ENCODE measurements at places on chromosomes 2 and 18. TPM values are rescaled to one million over a fixed set of nuclear protein-coding genes. Genes with fewer than 3 reads are reported as not detected.

DNA sequence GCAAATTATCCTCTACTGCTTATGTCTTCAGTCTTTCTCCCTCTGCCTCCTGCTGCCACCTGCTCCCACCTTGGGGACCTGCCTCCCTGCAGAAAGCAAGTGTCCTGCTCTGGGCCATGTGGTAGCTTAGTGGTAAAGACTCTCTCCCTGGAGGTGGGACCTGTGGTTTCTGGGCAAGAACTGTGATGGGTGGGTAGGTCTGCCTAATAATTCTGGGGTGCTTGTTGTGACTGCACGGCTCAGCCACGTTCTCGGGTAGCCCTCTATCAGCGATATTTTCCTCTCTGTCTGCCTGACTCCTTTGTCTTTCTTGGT, 16.4 kb upstream of the CD28 start:
- DNase-seq: no peak

- no peak for DNase-seq
Measured at GRCh38 chr2:122486086-122486485, 730.6 kb downstream of the TSN start.

DNA sequence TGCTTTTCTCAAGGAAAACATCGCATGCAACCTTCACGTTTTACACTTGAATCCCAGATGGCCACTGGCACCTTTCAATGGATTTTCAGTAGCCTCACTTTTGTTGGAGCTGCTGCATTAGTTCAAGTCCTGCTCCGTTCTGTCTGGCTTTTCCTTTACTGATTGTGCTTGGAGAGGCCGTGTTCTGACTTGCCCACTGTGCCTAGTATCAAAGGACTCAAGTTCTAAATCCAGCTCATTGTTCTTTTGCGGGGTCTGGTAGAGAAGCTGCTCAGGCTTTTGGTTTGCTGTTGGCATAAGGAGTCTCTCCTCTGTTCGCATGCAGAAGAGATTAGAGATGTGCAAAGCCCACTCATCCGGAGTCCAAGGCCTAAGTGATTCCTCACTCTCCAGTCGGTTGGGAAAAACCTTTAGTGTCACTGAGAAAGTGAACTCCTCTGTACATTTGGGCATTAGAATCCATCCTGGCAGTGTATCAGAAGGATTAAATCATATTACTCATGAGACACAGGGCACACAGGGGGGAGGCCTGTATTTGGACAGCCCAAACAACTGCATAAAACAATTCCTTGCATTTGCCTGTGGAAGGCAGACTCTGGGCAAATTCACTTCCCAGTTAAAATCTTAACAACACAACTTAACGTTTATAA, 69.7 kb downstream of the NCK2 start:
- DNase-seq: no peak

GRCh38 chr2:71833855-71834560, 313.7 kb downstream of the CYP26B1 start:
- DNase-seq: no peak

- no peak for DNase-seq
Measured at GRCh38 chr2:146365041-146365440, 1479.8 kb upstream of the ACVR2A start.

GRCh38 chr2:5467178-5467905, 224.8 kb upstream of the SOX11 start:
- DNase-seq: no peak

Gene SERPINB3
- not detected for total RNA-seq

GRCh38 chr2:31654241-31654640, 73.5 kb upstream of the SRD5A2 start:
- no peak for DNase-seq

- no peak for DNase-seq
Measured at GRCh38 chr2:54573537-54573919, 117.4 kb downstream of the SPTBN1 start.

GRCh38 chr2:55010915-55011314, 39.3 kb downstream of the RTN4 start:
- DNase-seq: no peak

GRCh38 chr2:23549051-23549450, 164.1 kb downstream of the KLHL29 start:
- no peak for DNase-seq

Gene TBC1D8
- total RNA-seq: 3.3 TPM

DNA sequence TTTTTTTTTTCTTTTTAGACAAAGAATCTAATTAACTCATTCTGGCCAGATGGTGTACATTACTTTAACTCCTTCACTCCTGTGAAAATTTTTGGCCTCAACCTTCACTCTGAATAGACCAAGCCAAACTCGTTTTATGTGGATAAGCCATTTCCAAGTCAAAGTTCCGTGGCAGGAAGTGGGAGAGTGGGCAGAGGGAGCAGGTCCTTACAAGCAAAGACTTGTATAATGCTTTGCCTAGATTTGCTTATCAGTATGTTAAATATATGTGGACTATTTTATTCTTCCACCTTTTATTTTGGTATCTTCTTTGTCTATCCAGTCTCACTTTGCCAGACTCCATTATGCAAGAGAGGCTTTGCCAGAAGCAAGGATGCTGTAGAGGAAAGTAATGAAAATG, 178.1 kb upstream of the TNP1 start:
- DNase-seq: no peak

DNA sequence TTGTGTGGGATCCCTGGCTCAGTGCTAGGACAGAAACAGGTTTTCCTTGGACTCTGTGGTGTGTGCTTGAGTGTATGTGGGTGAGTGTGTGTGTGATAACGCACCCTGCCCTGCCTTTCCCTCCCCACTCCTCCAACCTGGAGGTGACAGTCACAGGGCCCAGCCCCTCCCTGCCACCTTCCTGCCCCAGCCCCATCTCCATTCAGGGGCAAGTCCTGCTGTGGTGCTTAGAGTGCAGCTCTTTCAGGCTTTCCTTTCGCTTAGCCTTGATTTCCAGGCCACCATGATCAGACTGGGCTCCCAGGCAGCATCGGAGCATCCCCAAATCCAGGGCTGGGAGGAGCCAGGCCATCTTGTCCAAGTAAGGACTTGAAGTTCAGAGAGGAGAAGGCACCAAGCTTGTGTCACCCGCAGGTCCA, 185.2 kb downstream of the ZFP36L2 start:
- DNase-seq: no peak

- DNase-seq: no peak
Measured at GRCh38 chr2:156118753-156119416, 213.6 kb downstream of the NR4A2 start.

DNA sequence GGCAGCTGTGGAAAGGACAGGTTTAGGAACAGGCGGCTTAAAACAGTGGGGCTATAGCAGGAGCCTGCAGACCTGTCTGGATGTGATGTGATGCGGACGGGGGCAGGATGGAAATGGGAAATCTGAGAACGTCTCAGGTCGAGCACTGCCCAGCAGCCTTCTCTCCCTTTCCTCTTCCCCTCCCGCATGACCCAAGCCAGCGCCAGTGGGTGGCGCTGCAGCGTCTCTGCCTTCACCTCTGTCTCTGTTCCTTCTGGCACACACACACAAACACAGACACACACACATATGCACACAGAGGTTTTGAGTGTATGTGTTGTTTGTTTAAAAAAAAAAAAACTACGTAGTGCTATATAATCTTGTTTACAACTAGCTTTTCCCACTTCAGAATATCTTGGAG, 82.0 kb upstream of the SLC66A3 start:
- peak; percentile 52 for DNase-seq

Gene OSBPL6
- total RNA-seq: 2.5 TPM

- no peak for DNase-seq
Measured at GRCh38 chr2:167890739-167891138, 356.7 kb downstream of the STK39 start.

DNA sequence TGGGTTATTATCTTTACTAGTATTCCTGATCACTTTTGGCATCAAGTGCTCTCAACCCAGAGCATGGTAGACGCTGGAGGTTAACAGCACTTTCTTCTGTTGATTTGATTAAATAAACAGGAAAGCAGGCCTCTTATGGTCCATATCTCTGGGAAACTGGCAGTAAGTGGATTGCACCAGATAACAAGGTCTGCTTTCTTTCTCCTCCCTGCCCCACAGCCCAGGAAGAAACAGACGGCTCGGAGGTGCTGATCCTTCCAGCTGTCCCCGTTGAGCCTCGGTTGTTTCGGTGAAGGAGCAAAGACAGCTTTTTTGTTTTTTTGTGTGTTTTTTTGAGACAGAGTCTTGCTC, 100.8 kb upstream of the KCTD1 start:
- no peak for DNase-seq

Measured in activated CD8-positive, alpha-beta T cell treated with anti-CD3 and anti-CD28 coated beads for 36 hours (primary cell).